ENCODE measurements at places on chromosomes 7 and 10. TPM values are rescaled to one million over a fixed set of nuclear protein-coding genes. Genes with fewer than 3 reads are reported as not detected.

Gene ADAM22
- total RNA-seq = 0.18 TPM

Gene IDI2
- not detected for total RNA-seq

Gene CTAGE15
- not detected for total RNA-seq

Gene UPK3B
- not detected for total RNA-seq

Gene TACC2
- total RNA-seq = 9.5 TPM

Gene SPDYE11
- not detected for total RNA-seq

Gene NKX2-3
- not detected for total RNA-seq

Gene GCK
- 2.7 TPM for total RNA-seq

Gene TMEM72
- not detected for total RNA-seq

Gene MDH2
- total RNA-seq = 175 TPM

Gene LRRC17
- total RNA-seq = 108 TPM

Gene SFTPA2
- total RNA-seq = not detected

Gene FAM131B
- 1.2 TPM for total RNA-seq

Gene ACSL5
- total RNA-seq = 1.4 TPM

Gene ADO
- total RNA-seq = 12.4 TPM

Gene OR6B1
- total RNA-seq = not detected

Gene COL17A1
- not detected for total RNA-seq

Gene FGL2
- total RNA-seq = not detected

Gene GNB2
- 391 TPM for total RNA-seq

Gene PDCD11
- total RNA-seq = 22.2 TPM

Gene SNCG
- 16.1 TPM for total RNA-seq

Gene CDNF
- total RNA-seq = 0.86 TPM

Gene BAMBI
- not detected for total RNA-seq

Gene LRRN3
- total RNA-seq = 4.1 TPM

Gene SMKR1
- total RNA-seq = not detected

Gene TRPV6
- not detected for total RNA-seq

Gene EPO
- total RNA-seq = not detected

Gene SLC18A2
- not detected for total RNA-seq

Gene PRSS37
- not detected for total RNA-seq

Gene NEUROG3
- not detected for total RNA-seq

Gene TRIL
- under 0.01 TPM for total RNA-seq

Gene HIBADH
- total RNA-seq = 48.4 TPM

Gene GJC3
- total RNA-seq = not detected

Gene TLX1
- not detected for total RNA-seq

Gene PLAC9
- total RNA-seq = not detected

Gene LOXL4
- total RNA-seq = 57.2 TPM

Gene OR2A5
- not detected for total RNA-seq

Gene PRRT4
- total RNA-seq = not detected

Gene ASB13
- total RNA-seq = 9.0 TPM

Gene ATAD1
- 31.5 TPM for total RNA-seq

Gene MOSPD3
- total RNA-seq = 15.3 TPM

Gene OR2A7
- 0.89 TPM for total RNA-seq

Gene SPDYE16
- total RNA-seq = not detected

Gene SERPINE1
- 2,020 TPM for total RNA-seq

Gene ACTL6B
- total RNA-seq = not detected

Gene LRGUK
- total RNA-seq = not detected

Gene CYP2W1
- total RNA-seq = not detected

Gene RGS10
- 92.5 TPM for total RNA-seq

Gene AOAH
- not detected for total RNA-seq

Gene CHCHD2
- total RNA-seq = 564 TPM

Gene RET
- total RNA-seq = 0.29 TPM

Gene SPDYE6
- total RNA-seq = not detected

Gene NHLRC2
- 4.9 TPM for total RNA-seq

Gene INA
- 1.7 TPM for total RNA-seq

Gene ABCC2
- total RNA-seq = under 0.01 TPM

Gene CNPY1
- not detected for total RNA-seq

Gene GNGT1
- not detected for total RNA-seq

Gene ITGB8
- 2.5 TPM for total RNA-seq

Gene MYL10
- total RNA-seq = not detected

All from myometrial cell (primary cell).